ENCODE measurements at places on chromosomes 7 and 10.

DNA sequence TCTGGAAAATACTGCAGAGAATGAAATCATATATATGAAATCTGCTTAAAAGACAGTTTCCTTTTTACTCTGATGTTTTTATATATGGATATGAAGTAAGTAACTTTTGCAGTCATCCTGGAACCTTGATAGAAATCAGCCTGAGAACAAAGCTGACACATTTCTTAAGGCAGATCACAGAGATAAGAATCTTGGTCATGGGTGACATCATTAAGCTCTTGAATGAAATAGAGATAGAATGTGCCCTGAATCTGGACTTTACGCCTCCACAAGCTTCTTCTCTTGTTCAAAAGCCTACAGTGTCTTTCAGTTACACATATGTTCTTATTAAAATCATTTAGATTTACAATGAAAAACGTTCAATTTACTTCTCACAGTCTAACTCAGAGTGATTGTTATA lies 319.1 kb upstream of the CNTNAP2 start:
- DNase-seq = no peak

GRCh38 chr10:49667991-49668390 lies 11.5 kb upstream of the C10orf53 start:
- no peak for DNase-seq

- DNase-seq = no peak
These were observed 10.5 kb upstream of the SLC26A3 start for GRCh38 chr7:107813524-107813923.

GRCh38 chr10:119703903-119704508 lies 21.8 kb upstream of the INPP5F start:
- no peak for DNase-seq

GRCh38 chr7:28981161-28981465 lies 23.0 kb upstream of the TRIL start:
- DNase-seq = no peak

DNA sequence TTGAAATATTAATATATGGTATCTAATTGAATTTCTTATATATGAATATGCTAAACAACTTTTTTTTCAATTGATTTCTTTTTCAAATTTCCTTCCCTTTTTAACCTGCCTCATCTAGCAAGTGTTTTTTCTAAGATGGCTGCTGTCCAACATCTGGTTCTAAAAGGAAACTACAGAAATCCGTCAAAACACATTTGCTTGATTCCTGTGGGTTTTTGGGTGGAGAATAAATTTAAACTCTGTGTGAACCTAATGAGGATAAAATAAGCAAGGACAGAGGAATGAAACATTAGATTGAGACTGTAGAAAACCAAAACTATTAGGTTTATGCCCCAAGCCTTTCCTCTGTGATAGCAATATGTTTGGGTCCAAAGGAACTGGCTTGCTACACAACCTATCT lies 75.5 kb upstream of the STARD3NL start:
- no peak for DNase-seq

DNA sequence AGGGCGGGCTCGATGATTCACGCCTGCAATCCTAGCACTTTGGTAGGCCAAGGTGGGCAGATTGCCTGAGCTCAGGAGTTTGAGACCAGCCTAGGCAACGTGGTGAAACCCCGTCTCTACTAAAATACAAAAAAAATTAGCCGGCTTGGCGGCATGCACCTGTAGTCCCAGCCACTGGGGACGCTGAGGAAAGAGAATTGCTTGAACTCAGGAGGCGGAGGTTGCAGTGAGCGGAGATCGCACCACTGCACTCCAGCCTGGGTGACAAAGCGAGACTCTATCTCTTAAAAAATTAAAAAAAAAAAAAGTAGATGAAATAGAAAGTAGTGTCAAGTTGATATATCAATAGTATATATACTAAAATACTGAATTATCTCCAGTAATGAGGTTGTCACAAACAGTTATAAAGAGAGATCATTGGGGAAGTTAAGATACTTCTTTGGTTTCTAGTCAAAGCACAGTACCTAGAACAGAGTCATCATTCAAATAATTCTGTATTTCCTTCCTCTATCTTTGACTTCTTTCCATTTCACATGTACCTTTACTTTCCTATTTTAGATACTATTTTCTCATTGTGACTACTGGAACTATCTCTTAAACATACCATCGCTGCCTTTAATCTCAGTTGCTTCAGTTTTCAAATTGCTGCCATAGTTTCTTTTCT lies 491.7 kb downstream of the GRM8 start:
- DNase-seq = no peak

GRCh38 chr7:93992421-93993110 lies 11.6 kb downstream of the BET1 start:
- DNase-seq = no peak

DNA sequence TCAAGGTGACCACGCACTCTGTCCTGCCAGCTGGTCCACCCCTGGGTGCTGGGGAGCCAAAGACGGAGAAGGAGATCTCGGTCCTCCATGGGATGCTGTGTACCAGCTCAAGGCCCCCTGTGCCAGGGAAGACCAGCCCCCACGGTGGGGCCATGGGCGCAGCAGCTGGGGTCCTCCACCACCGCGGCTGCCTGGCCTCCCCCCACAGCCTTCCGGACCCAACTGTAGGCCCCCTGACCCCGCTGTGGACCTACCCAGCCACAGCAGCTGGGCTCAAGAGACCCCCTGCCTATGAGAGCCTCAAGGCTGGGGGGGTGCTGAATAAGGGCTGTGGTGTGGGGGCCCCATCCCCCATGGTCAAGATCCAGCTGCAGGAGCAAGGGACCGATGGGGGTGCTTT lies 5.4 kb downstream of the NYAP1 start:
- no peak for DNase-seq

GRCh38 chr7:2202901-2203765 lies 29.6 kb downstream of the MAD1L1 start:
- DNase-seq = no peak

Data from body of pancreas (tissue), 4 donors.